ENCODE measurements at places on chromosomes 7 and 10.

DNA sequence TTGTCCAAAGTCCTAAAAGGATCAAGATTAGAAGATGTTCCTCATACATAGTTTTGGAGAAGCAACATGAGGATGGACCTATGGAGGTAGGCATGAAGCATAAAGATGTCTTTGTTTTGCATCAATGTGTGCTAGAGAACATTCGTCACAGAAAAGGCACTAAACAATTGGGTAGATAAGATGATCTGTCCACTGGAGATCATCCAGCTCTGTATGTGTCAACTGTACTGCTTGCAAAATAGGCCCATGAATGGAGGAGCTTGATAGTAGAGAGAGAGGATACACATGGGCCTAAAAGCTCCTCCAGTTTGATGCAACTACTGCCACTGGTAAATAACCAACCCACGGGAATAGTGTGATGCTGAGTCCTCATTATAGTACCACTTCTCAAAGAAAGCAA is 286.4 kb upstream of the HGF start:
- no peak for DNase-seq
- H3K4me3 ChIP-seq: no peak overlapping the region
- no peaks in the 10 kb centered on the region for H3K36me3 ChIP-seq
- H3K27ac ChIP-seq: no peak overlapping the region
- H3K27me3 ChIP-seq: no peaks in the 10 kb centered on the region
- H3K4me1 ChIP-seq: no peaks in the 10 kb centered on the region

DNA sequence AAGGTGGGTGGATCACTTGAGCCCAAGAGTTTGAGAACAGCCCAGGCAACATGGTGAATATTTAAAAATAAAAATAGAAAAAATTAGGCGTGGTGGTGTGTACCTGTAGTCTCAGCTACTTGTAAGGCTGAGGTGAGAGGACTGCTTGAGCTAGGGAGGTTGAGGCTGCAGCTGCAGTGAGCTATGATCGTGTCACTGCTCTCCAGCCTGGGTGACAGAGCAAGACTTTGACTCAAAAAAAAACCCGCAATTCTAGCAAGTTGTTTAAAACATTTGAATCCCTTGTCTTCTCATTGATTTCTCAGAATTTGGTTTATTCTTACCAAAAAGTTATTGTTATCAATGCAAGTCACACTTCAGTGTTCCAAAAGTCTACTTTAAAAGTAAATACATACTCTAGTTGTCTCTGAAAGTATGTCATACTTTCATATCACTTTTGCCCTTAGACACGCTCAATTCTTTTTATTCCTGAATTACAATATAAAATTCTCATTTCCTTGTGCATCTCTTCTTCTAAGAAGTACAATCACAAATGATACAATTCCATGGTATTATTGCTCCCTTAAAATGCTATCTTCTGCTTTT is 6.3 kb downstream of the EPC1 start:
- DNase-seq: no peak
- peaks cover 46% of the 10 kb centered on the region for H3K36me3 ChIP-seq
- H3K27ac ChIP-seq: peak overlapping the region; percentile 23
- H3K27me3 ChIP-seq: no peaks in the 10 kb centered on the region

GRCh38 chr7:15199482-15199881 is 296.9 kb upstream of the DGKB start:
- H3K36me3 ChIP-seq: peaks cover 3% of the 10 kb centered on the region
- H3K27me3 ChIP-seq: no peaks in the 10 kb centered on the region
- no peak overlapping the region for H3K27ac ChIP-seq

- H3K4me1 ChIP-seq: peaks cover 3% of the 10 kb centered on the region
- peaks cover 3% of the 10 kb centered on the region for H3K36me3 ChIP-seq
- H3K4me3 ChIP-seq: no peak overlapping the region
- H3K27ac ChIP-seq: no peak overlapping the region
Measured at GRCh38 chr7:136049117-136049516, 72.0 kb upstream of the MTPN start.

DNA sequence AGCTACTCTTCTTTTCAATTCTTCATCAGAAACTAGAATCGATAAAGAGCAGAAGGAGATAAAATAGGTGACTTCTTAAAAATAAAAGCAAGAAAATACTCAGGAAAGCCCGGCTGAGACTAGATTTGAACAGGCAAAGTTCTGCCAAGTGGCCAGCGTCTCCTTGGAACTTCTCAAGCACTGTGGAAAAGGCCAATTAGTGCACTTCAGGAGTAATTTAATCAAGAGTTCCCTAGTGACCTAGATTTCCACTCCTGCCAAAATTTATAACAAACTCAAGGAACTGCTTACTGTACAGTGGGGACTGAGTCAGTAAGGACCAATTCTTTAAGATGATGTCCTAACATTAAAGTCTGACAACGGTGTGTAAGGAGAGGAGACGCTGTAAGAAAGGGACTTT is 57.3 kb downstream of the CHCHD3 start:
- H3K4me3 ChIP-seq: no peak overlapping the region
- peaks cover 8% of the 10 kb centered on the region for H3K36me3 ChIP-seq

- H3K4me1 ChIP-seq: peaks cover 9% of the 10 kb centered on the region
- H3K27me3 ChIP-seq: no peaks in the 10 kb centered on the region
- H3K36me3 ChIP-seq: no peaks in the 10 kb centered on the region
- no peak overlapping the region for H3K27ac ChIP-seq
- no peak overlapping the region for H3K4me3 ChIP-seq
Measured at GRCh38 chr10:88395677-88396076, 187.4 kb downstream of the RNLS start.

DNA sequence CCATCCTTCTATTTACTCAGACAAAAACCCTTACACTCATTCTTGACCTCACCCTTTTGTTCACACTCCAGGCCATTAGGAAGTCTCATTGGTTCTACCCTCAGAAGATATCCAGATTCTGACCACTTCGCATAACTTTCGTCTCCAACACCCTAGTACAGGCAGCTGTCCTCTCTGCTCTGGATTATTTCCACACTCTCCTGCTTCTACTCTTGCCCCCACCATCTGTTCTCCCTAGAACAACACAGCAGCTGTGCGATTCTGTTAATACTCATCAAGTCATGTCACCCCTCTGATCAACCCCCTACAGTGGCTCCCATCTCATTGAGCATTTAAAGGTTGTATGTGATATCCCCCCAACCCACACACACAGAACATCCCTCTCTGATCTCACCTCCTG is 15.5 kb upstream of the TRIL start:
- H3K27ac ChIP-seq: no peak overlapping the region
- peaks cover 9% of the 10 kb centered on the region for H3K27me3 ChIP-seq
- H3K4me1 ChIP-seq: no peaks in the 10 kb centered on the region
- no peak overlapping the region for H3K4me3 ChIP-seq
- DNase-seq: no peak

GRCh38 chr7:17709127-17709526 is 231.2 kb downstream of the SNX13 start:
- no peak for DNase-seq
- H3K4me3 ChIP-seq: no peak overlapping the region
- H3K4me1 ChIP-seq: peaks cover 4% of the 10 kb centered on the region
- H3K27ac ChIP-seq: no peak overlapping the region
- no peaks in the 10 kb centered on the region for H3K36me3 ChIP-seq

- H3K27me3 ChIP-seq: no peaks in the 10 kb centered on the region
- no peaks in the 10 kb centered on the region for H3K4me1 ChIP-seq
- H3K27ac ChIP-seq: no peak overlapping the region
- H3K36me3 ChIP-seq: no peaks in the 10 kb centered on the region
- no peak overlapping the region for H3K4me3 ChIP-seq
- DNase-seq: no peak
Measured at GRCh38 chr10:14742815-14743214, 31.9 kb downstream of the FAM107B start.

DNA sequence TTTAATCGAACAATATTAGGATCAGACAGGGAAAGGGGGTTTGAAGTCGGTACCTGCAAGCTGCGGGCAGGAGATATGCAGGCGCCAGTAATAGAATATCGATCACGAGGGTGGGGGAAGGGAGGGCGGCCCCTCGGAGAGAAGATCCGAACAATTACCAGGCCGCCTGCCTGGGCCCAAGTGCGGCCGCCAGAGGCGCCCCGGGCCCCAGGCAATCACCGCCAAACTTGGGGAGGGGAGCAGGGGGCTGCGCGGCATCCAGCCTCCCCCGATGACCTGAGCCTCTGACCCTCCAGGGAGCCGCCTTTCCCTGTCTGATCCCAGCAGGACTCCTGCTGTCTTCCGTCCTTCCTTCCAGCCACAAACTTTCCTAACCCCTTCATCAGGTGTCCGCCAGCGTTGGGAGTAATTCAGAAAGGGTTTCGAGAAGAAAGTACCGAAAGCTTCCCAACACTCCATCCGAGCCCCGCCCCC is 1.1 kb downstream of the NKX1-2 start:
- peak overlapping the region; percentile 70 for H3K4me3 ChIP-seq
- no peak overlapping the region for H3K27ac ChIP-seq
- H3K27me3 ChIP-seq: peaks cover 98% of the 10 kb centered on the region
- peaks cover 4% of the 10 kb centered on the region for H3K4me1 ChIP-seq
- DNase-seq: no peak

DNA sequence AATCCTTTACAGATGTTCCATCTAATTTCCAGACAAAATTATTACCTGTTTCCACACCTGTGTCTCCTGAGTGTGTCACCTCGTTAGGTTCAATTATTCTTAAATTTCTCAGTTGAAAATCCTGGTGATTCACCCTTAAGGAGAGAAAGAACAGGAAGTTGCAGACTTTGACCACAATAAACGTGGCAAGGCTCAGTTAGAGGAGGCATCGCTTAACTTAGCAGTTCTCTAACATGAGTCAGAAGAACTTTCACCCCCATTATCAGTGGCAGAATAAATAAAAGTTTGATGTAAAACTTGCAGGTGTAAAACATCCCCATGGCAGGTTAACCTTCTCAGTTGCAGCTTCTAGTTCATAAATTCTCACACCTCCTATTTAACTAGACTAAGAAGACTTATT is 8.3 kb downstream of the XPNPEP1 start:
- DNase-seq: peak; percentile 44
- H3K4me3 ChIP-seq: peak overlapping the region; percentile 10

DNA sequence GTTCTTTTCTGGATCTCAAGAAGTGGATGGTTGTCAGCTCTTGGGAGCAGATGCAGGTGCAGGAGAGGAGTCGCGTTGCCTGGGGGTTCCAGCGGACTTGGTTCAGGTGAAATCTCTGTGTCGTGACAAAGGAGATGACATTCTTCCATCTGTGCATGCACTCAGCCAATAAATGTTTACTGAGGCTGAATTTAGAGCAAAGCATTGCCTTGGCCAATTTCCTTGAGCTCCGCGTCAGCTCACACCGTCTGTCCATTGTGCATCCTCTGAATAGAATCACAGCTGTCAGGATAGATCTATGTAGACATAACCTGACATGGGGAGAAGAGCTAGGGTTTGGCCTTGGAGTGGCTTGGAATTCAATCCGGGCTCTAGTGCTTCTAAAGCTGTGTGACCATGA is 343.7 kb downstream of the GLRX3 start:
- H3K27ac ChIP-seq: no peak overlapping the region
- no peak for DNase-seq
- no peaks in the 10 kb centered on the region for H3K4me1 ChIP-seq
- no peaks in the 10 kb centered on the region for H3K36me3 ChIP-seq
- no peak overlapping the region for H3K4me3 ChIP-seq
- no peaks in the 10 kb centered on the region for H3K27me3 ChIP-seq

GRCh38 chr10:89069589-89069988 is 79.0 kb downstream of the FAS start:
- no peaks in the 10 kb centered on the region for H3K36me3 ChIP-seq
- H3K27me3 ChIP-seq: peaks cover 6% of the 10 kb centered on the region
- H3K27ac ChIP-seq: no peak overlapping the region
- no peak for DNase-seq
- no peak overlapping the region for H3K4me3 ChIP-seq
- no peaks in the 10 kb centered on the region for H3K4me1 ChIP-seq

DNA sequence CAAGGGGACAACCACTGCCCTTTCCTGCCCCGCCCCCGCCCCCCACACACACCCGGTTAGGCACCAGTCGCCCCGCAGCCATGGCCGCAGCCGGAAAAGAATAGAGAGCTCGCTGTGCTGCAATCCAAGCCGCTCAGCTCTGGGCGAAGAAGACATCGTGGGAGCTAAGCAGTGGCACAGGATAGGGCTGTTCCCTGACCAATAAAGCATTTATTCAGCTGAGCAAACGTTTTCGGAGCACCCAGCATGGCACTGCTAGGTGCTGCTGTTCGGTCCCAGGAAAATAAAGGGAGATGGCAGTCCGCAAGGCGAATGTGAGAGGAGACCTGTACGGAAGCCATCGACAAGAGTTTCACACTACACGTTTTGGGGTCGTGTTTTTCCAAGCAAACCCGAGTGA is 18.3 kb downstream of the SKIDA1 start:
- peaks cover 40% of the 10 kb centered on the region for H3K27me3 ChIP-seq
- no peak overlapping the region for H3K27ac ChIP-seq

DNA sequence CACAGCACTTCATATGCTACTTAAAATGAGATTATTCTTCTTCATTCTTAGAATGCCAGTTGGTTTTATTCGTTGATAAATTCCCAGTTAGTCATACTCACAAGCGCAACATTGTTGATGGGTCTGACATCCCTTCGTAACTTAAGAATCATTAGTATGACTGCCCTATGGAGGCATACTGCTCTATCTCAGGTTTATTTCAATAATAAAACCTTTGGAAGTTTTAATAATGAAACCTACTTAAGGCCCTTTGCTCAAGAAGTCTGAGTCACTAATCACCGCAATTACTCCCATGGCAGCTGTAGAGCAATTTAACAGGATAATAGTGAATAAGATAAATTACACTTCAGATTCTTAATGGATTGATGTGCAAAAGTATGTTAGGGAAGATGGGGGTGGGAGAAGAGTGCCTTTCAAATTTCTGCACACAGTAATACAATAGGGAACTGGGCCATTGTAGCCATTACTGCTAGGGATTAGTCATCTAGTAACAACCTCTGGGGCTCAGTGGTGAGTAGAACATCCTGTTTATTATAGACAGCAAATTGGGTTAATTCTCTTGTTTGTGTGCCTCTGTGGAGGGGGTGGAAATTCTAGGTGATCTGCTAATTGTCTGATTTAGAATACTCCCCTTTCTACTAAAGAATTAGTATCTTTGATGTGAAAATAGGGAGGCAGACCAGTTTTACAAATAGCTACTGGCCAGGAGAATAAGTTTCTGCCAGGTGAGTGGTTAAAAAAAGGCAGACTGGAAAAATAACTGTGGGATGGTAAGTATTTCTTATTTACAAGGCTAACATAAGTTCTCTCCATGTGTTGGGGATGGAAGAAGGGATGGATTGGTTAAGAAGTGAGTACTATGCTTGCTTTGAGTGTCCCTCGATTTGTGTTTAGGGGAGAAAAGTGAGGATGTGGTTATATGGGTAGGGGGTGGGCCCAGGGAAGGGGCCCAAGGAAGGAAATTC is 74.5 kb upstream of the VKORC1L1 start:
- H3K4me1 ChIP-seq: peaks cover 12% of the 10 kb centered on the region
- no peaks in the 10 kb centered on the region for H3K27me3 ChIP-seq
- peak overlapping the region; percentile 50 for H3K27ac ChIP-seq
- H3K36me3 ChIP-seq: no peaks in the 10 kb centered on the region

Measured in effector memory CD8-positive, alpha-beta T cell (primary cell).